ENCODE measurements at places on chromosomes 1 and 21.

DNA sequence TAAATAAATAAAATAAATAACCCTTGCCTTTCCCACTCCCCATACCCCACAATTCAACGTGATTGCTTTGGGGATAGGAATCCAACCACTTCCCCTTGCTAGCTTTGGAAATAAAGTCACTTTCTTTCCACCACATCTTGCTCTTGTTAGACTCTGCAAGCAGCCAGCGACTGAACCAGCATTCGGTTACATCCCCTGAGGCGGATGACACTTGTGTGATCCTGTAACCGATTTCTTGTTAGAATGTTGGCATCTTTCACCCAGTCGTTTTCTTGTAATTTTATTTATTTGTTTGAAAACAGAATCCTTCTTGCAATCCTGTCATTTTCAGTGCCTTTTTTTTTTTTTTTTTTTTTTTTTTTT is 1.6 kb upstream of the IFNGR2 start:
- no peak for DNase-seq

GRCh38 chr1:94522304-94522703 is 19.3 kb downstream of the F3 start:
- no peak for DNase-seq

- DNase-seq, result no peak
These were observed 22.1 kb downstream of the UCK2 start for GRCh38 chr1:165849353-165850133.

GRCh38 chr1:166924823-166925541 is 48.9 kb upstream of the TADA1 start:
- DNase-seq, result no peak

DNA sequence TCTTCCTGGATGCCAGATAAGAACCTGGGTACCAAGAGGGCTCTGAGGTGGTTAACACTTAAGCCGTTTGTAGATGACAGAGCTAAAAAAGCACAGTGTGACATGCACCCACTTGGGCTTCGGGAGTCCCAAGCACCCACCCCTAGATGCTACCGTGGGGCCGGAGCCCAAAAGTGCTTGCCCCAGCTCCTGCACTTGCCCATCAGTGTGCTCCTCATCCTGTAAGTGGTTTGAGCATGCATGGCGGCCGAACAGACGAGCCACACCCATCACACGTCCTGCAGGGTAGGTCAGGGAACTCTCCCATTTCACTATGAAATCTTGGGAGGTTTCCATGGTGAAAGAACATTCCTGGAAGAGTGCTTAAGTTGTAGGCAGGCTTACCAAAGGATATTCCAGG is 158.9 kb upstream of the TNR start:
- no peak for DNase-seq

- DNase-seq, result no peak
These were observed 147.8 kb downstream of the TENT5C start for GRCh38 chr1:117753652-117754051.

DNA sequence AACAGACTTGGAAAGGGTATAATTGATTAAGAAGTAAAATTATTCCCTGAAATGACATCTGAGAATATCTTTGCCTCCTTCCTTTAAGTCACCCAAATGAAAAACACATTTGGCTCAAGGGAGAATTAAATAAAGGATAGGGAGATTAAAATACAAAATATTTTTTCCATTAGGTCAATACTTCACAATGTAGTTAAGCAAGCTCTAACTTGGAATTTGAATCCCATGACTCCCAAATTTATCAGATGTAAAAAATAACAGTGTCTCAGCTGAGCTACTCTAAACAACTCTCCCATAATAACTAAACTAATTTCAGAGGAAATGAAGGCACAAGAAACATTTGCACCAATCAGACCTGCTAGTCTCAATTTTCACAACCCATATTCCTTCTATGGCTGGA is 6.5 kb upstream of the NMNAT2 start:
- no peak for DNase-seq

DNA sequence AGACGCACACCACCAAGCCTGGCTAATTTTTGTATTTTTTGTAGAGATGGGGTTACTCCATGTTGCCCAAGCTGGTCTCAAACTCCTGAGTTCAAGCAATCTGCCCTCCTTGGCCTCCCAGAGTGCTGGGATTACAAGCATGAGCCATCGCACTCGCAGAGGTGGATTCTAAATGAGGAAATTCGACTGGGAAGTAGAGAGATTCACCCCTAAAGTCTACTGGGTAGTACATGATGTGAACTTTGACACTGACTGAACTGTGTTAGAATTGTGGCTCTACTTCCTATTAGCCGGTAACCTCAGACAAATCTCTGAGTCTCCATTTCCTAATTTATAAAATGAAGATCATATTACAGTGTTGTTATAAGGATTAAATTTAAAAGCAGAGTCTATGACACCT is 276.0 kb upstream of the NR5A2 start:
- no peak for DNase-seq

DNA sequence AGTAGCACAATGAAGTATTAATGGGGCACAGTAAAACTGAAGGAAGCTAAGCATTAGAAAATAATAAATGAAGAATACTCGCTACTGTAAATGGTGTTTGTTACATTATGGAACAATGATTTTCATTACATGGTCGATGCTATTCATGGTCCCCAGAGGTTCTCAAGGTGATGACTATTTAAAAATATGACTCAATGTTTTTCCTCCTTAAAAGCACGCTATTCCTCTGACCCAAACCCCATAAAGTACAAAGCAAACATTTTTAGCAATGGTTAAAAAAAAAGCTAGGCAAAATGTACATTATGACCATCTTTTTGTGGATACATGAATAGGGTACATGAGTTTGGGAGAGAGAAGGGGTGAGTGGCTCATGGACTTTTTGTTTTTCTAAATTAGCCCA is 34.3 kb downstream of the VAMP4 start:
- DNase-seq, result no peak

GRCh38 chr1:71357708-71358107 is 276.9 kb upstream of the ZRANB2 start:
- no peak for DNase-seq

- DNase-seq, result no peak
These were observed 31.7 kb downstream of the JAM2 start for GRCh38 chr21:25670726-25671125.

DNA sequence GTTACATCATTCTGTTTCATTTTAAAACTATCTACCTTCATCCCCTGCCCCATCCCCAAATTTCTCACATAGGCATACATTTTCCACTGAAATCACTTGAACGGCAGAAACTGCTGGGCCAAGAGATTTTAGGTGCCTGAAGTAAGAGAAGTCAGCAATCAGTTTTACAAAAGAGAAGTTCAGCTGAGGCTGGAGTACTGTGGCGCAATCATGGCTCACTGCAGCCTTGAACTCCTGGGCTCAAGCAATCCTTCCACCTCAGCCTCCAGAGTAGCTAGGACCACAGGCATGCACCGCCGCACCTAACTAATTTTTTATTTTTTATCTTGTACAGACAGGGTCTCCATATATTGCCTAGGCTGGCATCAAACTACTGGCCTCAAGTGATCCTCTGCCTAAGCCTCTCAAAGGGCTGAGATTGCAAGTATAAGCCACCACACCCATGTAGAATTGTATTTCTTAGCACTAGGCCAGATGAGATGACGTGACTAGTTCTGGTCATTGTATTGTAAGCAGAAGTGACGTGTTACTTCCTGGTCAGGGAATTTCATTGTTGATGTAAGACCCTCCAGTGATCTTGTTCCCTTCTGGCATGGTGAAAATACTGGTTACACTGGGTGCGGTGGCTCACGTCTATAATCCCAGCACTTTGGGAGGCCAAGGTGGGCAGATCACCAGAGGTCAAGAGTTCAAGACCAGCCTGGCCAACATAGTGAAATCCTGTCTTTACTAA is 7.1 kb downstream of the BECN2 start:
- DNase-seq, result no peak

GRCh38 chr1:19814244-19814661 is 830 bp downstream of the RNF186 start:
- no peak for DNase-seq

- peak; percentile 7 for DNase-seq
These were observed 85.1 kb downstream of the KCNN3 start for GRCh38 chr1:154784924-154785531.

DNA sequence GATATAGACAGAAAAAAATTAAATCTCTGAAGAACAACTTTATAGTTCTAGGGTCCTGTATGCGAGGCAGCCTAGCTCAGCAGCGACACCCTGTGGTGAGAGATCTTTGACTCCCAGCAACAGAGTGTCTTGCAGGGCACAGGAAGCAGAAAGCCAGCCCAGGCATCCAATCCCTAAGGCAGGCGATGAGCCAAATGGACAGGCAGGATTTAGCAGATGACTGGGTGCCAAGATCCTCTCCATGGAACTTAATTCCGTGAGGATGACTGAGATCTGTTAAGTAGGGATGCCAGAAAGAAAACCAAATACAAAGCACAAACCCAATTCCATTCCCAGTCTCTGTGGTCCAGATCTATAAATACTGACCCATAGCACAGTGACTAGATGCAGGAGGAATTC is 38.8 kb downstream of the HLCS start:
- DNase-seq, result peak; percentile 41

DNA sequence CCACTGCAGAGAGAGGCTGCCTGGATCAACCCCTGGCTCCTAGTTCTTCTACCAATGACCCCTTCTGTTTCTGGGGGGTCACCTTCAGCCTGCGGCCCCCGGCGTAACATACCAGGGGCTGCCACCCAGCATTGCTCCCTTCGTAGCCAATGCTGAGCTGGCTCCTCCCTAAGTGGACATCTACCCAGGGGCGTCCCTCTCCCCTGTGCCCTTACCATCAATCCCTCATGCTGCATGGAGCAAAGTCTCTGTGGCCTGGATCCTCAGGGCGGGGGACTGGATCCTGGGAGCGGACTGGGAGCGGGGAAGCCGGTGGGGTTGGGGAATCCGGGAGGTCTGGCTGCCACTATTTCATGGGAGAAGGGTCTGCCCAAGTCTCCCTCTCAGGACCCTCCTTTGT is 28.6 kb downstream of the TRIM67 start:
- no peak for DNase-seq

DNA sequence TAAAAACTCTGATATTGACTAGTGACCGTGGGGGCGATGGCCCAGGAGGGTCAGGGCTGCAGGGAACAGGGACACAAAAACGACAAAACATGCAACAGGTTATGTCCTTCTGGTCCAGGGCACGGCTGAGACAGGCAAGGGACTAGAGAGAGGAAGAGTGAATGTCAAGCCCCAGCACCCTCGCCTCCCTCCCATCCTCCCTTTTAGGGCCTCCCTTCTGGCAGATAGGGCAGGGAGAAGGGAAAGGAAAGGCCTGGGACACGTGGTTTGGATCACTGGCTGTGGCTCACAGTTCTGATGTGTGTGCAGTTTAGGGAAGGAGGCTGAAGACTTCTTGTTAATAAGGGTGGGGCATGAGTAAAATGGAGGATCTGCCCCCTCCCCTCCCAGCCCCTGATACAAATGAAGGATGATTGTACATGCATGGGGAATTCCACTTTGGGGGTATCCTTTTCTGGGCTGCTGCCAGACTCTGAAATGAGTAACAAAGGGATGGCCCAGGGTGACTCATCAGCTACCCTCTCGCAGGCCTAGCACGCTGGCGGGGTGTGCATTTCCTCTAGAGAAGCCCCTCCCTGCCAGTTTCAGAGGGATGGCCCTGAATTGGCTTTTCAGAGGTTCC is 14.2 kb downstream of the CAPN2 start:
- DNase-seq, result peak; percentile 79

- DNase-seq, result no peak
These were observed 97.3 kb upstream of the RAB3GAP2 start for GRCh38 chr1:220369511-220369910.

DNA sequence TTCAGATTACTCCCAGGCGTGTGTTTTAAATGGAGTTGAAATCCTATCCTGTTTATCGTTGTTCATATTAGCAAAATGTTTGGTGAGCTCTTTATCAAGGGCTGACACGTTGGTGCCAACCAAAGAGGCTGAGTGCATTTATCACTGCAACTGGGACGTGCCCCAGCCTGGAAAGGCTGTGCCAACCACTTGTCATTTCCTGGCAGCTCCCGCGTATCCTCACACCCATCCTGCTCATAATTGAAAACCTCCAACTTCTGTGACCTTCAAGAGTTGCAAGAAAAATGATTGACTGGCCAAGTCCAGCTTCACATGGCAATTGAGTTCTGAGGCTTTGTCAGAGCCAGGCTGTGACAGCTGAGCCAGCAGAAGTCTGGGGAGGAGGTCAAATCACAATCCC is 43.7 kb upstream of the KCNA3 start:
- DNase-seq, result no peak

GRCh38 chr1:207028884-207029650 is 3.5 kb downstream of the C1orf116 start:
- DNase-seq, result no peak

DNA sequence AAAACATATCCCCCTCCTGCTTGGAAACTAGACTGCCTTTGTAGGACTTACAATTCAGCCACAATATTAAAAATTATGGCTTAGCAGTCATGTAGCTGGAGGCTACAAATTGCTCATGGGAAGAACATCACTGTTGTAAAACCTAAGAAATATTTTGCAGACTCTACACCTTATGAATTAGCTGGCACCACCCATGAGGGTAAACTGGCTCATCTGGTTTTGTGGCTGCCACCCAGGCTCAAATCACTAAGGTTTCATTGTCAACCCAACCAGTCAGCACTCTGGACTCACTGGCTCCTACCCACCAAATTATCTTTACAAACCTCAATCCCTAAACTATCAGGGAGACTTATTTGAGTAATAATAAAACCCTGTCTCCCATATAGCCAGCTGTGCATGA is 100.7 kb upstream of the OLFM3 start:
- DNase-seq, result no peak

DNA sequence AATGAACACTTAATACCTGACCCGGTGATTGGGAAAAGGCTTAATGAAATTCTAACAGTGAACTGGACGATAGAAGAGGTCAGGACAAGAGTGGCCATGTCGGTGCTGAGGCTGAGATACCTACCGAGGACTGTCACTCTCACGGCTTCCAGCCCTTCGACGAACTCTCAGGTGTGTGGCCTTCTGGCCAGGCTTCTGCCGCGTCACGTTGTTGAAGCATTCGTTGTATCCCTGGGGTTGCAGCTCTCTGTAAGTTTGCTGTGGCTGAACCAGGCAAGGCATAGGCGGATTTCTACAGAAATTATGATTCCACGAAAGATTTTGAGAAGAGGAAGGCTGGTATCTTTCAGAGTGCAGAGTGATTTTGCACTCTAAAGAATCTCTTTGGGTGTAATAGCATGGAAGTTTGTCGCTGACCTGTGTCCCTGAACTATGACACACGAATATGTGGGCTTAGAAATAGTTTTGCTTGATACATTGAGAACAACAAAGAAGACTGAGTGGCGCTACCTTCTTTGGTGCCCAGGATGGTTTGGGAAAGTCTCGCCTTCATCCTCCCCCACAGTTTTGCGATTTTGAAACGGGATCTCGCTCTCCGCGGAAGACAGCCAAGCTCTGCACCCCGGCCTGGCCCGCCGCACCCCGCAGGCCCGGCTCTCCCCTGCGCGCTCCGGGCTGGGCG is 403 bp upstream of the EPHX4 start:
- no peak for DNase-seq

GRCh38 chr1:200877839-200878551 is 5.2 kb downstream of the GPR25 start:
- DNase-seq, result peak; percentile 48

DNA sequence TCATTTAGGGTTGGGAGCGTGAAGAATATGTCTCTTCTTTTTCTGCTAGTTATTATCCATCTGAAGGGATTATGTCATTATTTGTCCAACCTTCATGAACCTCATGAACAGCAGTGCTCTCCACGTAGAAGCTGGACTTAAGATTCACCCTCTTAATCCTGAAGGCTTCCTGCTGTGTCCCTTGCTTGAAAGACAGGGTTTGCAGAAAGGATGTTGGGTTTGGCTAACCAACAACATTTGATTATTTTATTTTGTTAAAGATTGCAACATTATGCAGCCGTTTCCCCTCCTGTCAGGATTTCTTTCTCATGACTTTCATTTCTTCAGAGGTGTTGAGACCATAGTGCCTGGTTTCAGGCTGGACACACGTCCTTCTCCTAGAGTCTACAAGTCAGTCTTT is 75.2 kb downstream of the NGF start:
- DNase-seq, result no peak
